ENCODE measurements at places on chromosomes 2 and 18.

DNA sequence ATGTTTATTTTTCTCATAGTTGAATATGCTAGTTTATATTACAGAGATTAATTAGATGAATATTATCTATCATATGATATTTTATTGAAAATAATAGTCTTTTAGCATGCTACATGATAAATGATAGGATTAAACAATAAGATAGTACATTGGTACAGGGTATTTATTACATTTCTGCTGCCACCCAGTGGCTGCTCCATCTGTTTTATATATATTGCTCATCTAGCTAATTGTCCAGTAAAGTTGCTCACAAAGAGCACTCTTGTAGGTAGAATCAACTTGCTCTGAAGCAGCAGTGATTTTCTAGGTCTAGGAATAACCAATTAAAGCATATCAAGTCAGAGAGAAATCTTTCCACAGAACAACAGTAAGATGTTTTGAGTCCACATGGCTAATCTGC, 183.3 kb downstream of the ASXL3 start:
- DNase-seq, result peak; percentile 17

DNA sequence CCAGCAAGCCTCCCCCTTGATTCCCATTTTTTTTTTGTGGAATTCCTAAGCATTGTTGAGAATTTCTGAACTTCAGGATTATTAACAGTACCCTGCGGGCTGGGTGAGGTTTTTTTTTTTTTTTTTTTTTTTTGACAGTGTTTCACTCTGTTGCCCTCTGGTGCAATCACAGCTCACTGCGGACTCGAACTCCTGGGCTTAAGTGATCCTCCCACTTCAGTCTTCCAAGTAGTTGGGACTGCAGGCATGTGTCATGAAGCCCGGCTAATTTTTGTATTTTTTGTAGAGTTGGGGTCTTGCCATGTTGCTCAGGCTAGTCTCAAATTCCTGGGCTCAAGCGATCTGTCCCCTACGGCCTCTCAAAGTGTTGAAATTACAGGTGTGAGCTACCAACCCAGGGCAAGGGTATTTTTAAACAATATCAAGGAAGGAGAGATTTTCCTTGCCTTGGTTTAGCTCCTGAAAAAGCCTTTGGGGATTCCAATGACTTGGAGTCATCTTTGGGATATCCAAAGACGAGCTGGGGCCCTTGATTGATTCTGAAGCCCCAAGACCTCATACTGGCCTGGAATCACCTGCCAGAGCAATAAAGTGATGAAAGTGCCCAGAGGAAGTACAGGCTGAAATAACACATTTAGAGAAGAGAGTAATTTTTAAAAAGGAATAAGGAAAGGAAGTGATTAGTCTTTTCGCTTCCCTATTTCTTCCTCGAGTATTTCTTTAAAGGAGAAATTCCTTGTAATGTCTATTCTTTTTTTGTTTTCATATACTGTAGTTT, 240.2 kb downstream of the TGIF1 start:
- DNase-seq, result no peak

DNA sequence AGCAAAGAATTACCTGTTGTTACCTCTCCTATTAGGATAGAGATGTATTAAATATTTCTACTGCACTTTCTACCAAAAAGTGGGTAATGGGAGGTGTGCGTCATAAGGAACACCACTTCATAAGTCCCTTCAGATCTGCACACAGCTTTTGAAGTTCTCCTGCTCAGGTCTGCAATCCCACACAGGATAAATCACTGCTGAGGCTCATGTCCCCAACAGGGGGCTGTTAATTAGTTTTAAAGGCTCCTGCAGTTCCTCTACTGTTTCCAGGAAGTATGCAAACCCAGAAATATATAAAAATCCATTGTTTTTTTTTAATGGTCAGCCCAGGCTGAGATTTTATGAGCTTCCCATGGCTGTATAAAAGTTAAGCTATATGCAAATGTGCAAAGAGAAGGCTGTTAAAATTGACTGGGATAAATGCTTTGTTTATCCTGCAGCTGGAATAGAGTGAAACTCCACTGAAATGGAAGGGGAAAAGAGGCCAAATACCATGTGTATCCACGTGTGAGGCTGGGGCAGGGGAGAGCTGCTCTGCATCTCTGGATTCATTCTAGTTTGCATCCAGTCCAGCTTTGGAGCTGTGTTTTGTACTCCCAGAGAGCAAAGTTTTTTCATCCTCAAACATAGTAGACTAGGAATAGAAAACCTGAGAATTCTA, 903.7 kb downstream of the TDRD15 start:
- no peak for DNase-seq

- DNase-seq, result no peak
Measured at GRCh38 chr2:20925265-20925889, 102.5 kb upstream of the LDAH start.

- DNase-seq, result no peak
Measured at GRCh38 chr2:119414894-119415293, 16.8 kb upstream of the TMEM37 start.

DNA sequence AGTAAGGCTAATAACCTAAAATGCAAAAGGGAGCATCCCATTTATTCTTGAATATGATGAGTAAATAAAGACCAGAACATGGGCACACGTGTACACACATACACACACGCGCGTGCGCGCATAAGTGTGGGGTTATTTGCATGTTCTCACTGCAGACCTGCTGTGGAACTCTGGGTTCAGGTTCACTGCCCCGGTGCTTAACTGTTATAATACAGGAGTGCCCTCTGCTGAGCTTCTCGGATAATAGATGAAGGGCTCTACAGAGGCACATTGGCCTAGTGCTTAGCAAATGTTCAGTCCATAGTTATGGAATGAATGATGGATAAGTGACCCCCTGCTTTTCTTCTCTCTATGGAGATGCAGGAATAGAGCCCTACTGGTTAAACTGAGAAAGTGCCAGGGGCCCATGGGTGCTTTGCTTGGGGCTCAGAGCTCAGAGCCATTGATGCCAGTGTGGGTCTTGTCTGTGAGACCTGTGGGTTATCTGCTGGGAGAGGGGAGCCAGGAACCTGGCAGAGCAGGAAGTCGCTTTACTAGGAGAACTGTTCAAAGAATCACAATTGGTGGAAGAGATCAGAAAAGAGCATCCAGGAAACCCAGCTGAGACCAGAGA, 3.6 kb upstream of the ARL4C start:
- peak; percentile 66 for DNase-seq

DNA sequence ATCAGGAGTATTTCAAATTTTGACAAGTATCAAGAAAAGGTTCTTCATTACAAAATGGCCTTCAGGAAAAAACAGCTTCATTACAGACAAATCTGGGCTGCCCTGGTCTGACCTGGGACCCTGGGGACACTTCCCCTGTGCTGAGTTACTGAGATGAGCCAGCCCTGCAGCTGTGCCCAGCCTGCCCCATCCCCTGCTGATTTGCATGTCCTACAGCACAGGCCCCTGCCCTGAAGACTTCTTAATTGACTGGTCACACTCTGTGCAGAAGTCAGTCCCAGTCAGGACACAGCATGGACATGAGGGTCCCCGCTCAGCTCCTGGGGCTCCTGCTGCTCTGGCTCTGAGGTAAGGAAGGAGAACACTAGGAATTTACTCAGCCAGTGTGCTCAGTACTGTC, 235.1 kb downstream of the ANKRD36B start:
- no peak for DNase-seq

GRCh38 chr2:106350980-106351379, 117.2 kb downstream of the RGPD3 start:
- DNase-seq, result no peak

GRCh38 chr18:62586781-62587487, 64.1 kb downstream of the ZCCHC2 start:
- DNase-seq, result peak; percentile 4

DNA sequence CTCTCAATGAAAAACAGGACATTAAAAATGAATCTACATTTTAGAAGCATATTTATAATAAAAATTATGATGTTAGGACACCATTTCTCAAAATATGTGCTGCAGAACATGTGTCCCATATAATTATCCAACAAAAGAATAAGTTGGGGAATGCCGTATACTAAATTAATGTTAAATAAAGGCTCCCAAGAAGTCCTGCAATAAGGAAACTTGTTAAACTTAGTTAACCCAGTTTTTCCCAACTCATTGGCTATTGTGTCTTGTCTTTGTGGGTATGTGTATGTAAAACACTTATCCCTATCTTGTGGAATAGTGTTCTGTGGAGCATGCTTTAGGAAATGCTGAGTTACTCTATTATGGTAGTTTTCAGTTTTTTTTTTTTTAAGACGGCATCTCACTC, 25.6 kb upstream of the GTF2A1L start:
- DNase-seq, result no peak

Data from midbrain (tissue), 1 donor.